ENCODE measurements at places on chromosomes 16 and 17. TPM values are rescaled to one million over a fixed set of nuclear protein-coding genes. Genes with fewer than 3 reads are reported as not detected.

NOXO1 gene
- 12.7 TPM for total RNA-seq

ERCC4 gene
- total RNA-seq = 17.4 TPM

ARHGAP44 gene
- not detected for total RNA-seq

SPATA32 gene
- total RNA-seq = 0.48 TPM

SCRN2 gene
- total RNA-seq = 31.7 TPM

NACA2 gene
- not detected for total RNA-seq

PPM1E gene
- 0.05 TPM for total RNA-seq

PLEKHH3 gene
- 22.5 TPM for total RNA-seq

SLC6A2 gene
- total RNA-seq = 0.50 TPM

KCNG4 gene
- not detected for total RNA-seq

ACSM2A gene
- not detected for total RNA-seq

CA4 gene
- total RNA-seq = not detected

CDH15 gene
- total RNA-seq = not detected

EVPLL gene
- 5.7 TPM for total RNA-seq

ADAD2 gene
- total RNA-seq = not detected

ASIC2 gene
- 1.2 TPM for total RNA-seq

YBX2 gene
- total RNA-seq = 0.68 TPM

PROCA1 gene
- 15.8 TPM for total RNA-seq

PHKG2 gene
- 66.1 TPM for total RNA-seq

SLFN11 gene
- total RNA-seq = 0.53 TPM

SECTM1 gene
- total RNA-seq = 6.3 TPM

CYB5B gene
- total RNA-seq = 29.3 TPM

PPY gene
- total RNA-seq = not detected

PIK3R6 gene
- total RNA-seq = not detected
